Heart right ventricle (tissue), 16 donors: ENCODE measurements at places on chromosomes 5 and 9. TPM values are rescaled to one million over a fixed set of nuclear protein-coding genes. Genes with fewer than 3 reads are reported as not detected.
A peak's percentile ranks its signal among the peaks of the same experiment; 100 is the strongest.

- no peak for DNase-seq
Observed at GRCh38 chr5:6827526-6828219, 114.4 kb downstream of the TENT4A start.

DNA sequence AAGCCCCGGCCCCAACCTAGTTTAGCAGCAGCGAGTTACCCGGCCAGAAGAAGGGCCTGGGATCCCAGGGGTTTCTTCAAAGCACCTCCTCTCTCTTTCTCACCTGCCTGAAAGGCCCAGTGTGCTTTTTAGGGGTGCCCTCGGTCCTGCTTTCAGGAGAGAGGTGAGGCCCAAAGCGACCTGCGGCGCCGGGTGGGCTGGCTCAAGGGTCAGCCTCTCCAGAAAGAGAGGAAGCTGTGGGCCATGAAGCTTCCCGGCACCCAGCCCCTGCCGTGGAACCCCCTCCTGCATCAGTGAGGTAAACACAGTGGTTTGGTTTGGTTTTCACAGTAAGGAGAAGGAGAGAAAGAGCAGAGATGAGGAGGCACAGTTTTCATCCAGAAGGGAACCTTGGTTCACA is 4.3 kb downstream of the FOXB2 start:
- no peak for DNase-seq

GRCh38 chr5:13212886-13213285 is 731.6 kb downstream of the DNAH5 start:
- no peak for DNase-seq

Gene FOXD4L4
- not detected for polyA plus RNA-seq

Gene ZNF354C
- 2.3 TPM for polyA plus RNA-seq

DNA sequence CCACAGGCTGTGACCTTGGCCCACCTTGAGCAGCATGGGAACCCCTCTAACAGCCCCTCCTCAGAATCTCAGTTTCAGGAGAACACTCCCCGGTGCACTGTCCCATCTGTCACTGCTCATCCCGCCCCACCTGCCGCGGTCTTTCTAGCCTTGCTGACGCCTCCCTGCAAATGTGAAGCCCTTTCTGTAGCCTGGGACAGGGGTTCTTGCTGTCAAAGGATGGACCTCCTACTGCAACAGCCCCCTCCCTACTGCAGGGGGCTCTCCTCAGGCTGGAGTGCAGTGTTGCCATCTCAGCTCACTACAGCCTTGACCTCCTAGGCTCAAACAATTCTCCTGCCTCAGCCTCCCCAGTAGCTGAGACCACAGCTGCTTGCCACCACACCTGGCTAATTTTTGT is 20.0 kb downstream of the OR2V1 start:
- no peak for DNase-seq

Gene MYOZ3
- polyA plus RNA-seq: 4.1 TPM

DNA sequence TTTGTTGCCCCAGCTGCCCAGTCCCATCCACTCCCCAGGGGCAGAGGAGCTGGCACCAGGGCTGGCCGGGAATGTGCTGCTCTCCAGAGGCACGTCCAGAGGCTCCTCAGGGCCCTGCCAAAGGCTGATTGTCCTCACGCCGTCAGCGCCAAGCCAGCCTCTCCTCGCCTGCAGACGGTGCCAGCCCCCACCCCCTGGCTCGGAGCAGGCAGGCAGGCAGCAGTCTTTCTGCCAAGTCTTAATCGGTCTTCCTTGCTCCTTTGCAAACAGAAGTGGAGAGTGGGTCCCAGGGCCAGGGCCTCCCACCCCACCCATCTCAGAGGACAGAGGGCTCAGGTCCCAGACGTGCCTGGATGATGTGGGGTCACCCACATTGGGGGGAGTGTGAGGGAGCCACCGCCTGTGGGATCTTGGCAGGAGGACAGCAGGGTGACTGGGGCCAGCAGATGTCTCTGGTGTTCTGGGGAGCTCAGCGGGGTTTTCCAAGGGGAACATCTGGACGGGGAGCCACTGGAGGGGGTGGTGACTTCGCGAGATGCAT is 36.3 kb downstream of the FAM163B start:
- peak; percentile 70 for DNase-seq

Gene C9orf85
- polyA plus RNA-seq: 7.2 TPM

GRCh38 chr5:142183561-142183960 is 75.0 kb downstream of the NDFIP1 start:
- DNase-seq: no peak

Gene SLC46A2
- polyA plus RNA-seq: 0.06 TPM
